ENCODE measurements at places on chromosomes 1 and 21. TPM values are rescaled to one million over a fixed set of nuclear protein-coding genes. Genes with fewer than 3 reads are reported as not detected.
A peak's percentile ranks its signal among the peaks of the same experiment; 100 is the strongest.

The ATP6V1G3 gene
- total RNA-seq: not detected

The SEC16B gene
- 2.0 TPM for total RNA-seq

- no peaks in the 10 kb centered on the region for H3K27me3 ChIP-seq
- peaks cover 84% of the 10 kb centered on the region for H3K36me3 ChIP-seq
- peak overlapping the region; percentile 86 for H3K27ac ChIP-seq
- H3K4me3 ChIP-seq: no peak overlapping the region
- peak; percentile 62 for DNase-seq
- H3K4me1 ChIP-seq: peaks cover 100% of the 10 kb centered on the region
Observed at GRCh38 chr1:93667642-93668041, 14.0 kb downstream of the BCAR3 start.

DNA sequence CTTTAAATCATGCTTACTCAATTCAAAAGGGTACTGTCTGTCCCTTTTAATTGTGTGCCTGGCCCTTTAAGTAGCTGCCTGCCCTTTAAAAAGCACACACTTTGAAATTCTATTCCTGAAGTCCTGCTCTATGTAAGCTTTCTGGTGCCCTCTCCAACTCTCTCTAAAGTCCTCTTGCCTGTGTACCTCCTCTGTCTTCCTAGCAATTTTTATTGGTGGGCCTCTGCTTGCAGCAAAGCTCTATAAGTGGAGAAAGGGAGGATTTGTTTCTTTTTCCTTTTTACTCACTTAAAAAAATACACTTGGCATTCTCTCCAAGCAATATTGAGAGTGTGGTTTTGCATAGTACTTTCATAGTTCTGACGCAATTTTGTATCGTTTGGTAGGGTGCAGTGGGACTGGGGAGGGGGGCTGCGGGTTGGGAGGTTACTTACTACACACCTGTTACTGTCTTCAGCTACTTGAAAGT lies 135.4 kb downstream of the LMO4 start:
- H3K27me3 ChIP-seq: no peaks in the 10 kb centered on the region
- H3K27ac ChIP-seq: no peak overlapping the region
- no peak overlapping the region for H3K4me3 ChIP-seq
- H3K36me3 ChIP-seq: no peaks in the 10 kb centered on the region
- no peaks in the 10 kb centered on the region for H3K4me1 ChIP-seq

DNA sequence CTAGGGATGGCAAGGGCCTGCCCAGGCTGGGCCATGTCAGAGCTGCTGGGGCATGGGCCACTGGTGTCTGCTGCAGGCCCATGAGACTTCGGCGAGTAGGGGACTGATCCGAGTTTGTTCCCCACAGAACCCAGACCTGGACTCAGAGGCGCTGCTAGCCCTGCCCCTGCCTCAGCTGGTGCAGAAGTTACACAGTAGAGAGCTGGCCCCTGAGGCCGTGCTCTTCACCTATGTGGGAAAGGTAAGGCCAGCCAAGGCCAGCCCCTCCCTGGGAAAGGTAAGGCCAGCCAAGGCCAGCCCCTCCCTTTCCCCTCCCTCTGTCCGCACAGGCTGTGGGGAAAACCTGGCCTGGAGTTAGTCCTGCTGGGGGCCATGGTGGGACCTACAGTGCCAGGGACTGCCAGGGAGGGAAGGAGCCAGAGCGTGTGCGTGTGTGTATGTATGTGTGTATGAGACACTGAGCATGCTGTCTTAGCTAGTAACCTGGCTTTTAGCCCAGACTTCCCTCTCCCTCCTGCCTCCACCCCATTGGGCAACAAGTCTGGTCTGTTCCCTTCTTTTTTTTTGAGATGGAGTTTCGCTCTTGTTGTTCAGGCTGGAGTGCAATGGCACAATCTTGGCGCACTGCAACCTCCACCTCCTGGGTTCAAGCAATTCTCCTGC lies 8.0 kb downstream of the FAAH start:
- DNase-seq: peak; percentile 88
- H3K4me1 ChIP-seq: peaks cover 8% of the 10 kb centered on the region
- H3K27ac ChIP-seq: no peak overlapping the region
- no peaks in the 10 kb centered on the region for H3K36me3 ChIP-seq

- peak; percentile 86 for DNase-seq
- H3K4me1 ChIP-seq: peaks cover 39% of the 10 kb centered on the region
- H3K36me3 ChIP-seq: no peaks in the 10 kb centered on the region
Observed at GRCh38 chr1:10378081-10378841, 20.6 kb upstream of the PGD start.

GRCh38 chr1:110235834-110236682 lies 25.9 kb downstream of the KCNC4 start:
- H3K36me3 ChIP-seq: peaks cover 10% of the 10 kb centered on the region
- H3K4me1 ChIP-seq: peaks cover 53% of the 10 kb centered on the region
- no peak overlapping the region for H3K4me3 ChIP-seq
- DNase-seq: peak; percentile 42
- peak overlapping the region; percentile 89 for H3K27ac ChIP-seq
- H3K27me3 ChIP-seq: no peaks in the 10 kb centered on the region
